ENCODE measurements at places on chromosomes 1 and 21.

DNA sequence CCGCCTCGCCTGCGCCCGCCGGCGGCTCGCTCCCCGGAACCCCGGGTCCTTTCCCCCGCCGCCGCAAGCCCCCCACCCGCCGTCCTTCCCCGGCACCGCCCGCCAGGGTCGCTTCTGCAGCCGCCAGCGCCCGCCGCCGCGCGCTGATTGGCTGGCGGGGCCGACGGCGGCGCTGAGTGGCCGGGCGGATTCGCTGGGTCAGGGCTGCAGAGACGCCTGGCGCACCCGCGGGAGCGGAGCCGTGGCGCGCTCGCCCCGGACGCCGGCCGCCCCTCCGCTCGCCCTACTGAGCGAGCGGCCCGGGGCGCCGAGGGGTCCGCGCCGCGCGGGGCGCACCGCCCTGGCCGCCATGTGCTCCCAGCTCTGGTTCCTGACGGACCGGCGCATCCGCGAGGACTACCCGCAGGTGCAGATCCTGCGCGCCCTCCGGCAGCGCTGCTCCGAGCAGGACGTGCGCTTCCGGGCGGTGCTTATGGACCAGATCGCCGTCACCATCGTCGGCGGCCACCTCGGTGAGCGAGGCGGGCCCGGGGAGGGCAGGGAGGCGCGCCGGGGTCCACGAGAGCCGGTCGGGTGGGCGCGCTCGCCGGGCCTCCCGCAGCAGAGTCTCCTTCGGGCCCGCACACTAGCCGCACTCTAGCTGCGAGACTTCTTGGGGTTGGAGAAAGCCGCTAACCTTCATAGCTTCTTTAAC lies at the start of gene RIMKLA:
TSS of gene RIMKLA (plus strand) at position 207 of the 694 bp plus-strand sequence. CDS start at position 350, 143 bp downstream.
- DNase-seq, result peak; percentile 27

- DNase-seq, result peak; percentile 21
Measured at GRCh38 chr1:183914276-183914675, 109.4 kb downstream of the RGL1 start.

DNA sequence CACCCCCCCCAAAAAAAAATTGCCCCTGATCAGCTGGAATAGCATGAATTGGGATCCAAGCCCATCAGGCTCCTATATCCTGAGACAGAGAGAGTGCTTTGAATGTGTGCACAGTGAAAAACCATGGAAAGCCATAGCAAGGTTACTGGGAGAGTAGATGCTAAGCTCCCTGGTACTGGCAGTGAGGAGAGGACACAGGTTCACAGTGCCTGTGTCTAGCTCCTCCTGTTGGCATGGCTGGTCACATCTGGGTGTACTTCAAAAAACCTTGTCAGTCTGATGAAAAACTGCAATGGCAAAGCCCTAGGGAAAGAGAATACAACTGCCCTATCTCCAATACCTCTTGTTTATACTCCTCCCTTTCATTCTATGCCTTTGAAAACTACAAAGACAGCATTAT lies 12.9 kb downstream of the COPA start:
- no peak for DNase-seq

DNA sequence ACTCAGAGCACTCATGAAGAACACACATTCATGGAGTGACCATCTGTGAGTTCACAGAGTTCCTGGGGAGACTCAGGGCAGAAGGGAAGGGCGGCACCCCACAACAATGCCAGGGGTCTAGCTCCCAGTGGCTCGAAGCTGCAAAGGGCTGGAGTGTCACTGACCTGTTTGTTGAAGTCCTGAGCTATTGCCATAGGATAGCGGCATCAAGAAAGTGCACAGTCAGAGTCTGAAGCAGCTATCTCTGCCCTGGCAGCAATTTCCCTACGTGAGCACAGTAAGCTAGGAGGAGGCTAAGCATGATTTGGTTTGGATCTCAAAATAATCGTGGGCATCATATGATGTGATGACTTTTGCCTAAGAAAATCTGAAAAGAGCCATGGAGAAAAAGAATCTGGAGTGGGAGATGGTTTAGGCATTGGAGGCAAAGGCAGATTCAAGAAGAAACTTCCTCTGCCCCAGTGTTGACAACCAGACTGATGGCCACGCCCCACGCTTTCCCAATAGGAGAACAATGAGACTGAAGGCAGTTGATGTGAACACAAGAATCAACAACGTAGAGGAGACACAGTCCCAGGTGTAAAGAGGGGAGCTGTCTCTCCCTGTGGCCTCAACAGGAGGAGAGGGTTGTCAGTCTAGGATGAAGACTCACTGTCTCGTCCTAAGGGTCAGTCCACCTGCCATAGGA lies 100.0 kb upstream of the SLC25A33 start:
- no peak for DNase-seq

- peak; percentile 68 for DNase-seq
Measured at GRCh38 chr1:55894521-55894920, 679.4 kb upstream of the USP24 start.

GRCh38 chr1:228889289-228889688 lies 154.0 kb downstream of the RHOU start:
- DNase-seq, result no peak

DNA sequence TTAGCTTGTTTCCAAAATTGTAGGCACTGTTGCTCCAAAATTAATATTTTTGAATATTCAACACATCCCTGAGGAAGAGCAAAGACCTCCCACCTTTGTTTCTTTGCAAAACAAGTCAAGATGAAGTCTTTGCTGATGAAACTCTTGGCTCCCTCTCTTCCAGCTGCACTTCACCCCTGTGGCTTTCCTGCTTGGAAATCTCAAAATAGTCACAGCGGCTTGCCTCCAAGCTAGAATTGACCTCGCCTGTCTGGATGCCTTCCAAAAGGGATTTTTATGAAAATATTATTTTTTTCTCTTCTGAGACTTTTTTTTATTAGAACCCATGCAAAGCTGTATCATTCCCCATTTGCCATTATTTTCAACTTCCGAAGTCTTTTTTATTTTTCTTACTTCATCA lies 71.1 kb upstream of the MROH9 start:
- DNase-seq, result peak; percentile 51

DNA sequence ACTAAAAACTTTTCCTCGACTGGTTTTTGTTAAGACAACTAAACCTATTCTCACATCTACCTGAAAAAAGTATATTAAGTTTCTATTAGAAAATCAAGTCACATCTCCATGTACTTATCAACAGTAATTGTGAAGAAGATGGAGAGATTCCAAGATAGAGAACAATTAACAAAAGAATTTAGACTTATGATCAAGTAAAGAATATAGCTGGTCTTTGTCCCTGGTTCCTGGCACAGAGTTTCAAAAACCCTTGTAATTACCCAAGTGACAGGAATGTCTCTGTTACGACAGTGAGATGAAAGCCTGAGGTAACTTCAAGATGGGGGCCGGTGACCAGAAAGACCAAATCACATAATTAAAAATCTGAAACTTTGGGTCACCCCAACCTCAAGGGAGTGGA lies 91.6 kb downstream of the ASH1L start:
- DNase-seq, result no peak

GRCh38 chr1:154747380-154747739 lies 122.7 kb downstream of the KCNN3 start:
- no peak for DNase-seq

- DNase-seq, result no peak
Measured at GRCh38 chr1:239831577-239832355, 259.9 kb upstream of the FMN2 start.

- peak; percentile 3 for DNase-seq
Measured at GRCh38 chr1:60699325-60699724, 383.0 kb upstream of the NFIA start.

GRCh38 chr1:100671601-100672000 lies 47.9 kb upstream of the VCAM1 start:
- DNase-seq, result peak; percentile 25

DNA sequence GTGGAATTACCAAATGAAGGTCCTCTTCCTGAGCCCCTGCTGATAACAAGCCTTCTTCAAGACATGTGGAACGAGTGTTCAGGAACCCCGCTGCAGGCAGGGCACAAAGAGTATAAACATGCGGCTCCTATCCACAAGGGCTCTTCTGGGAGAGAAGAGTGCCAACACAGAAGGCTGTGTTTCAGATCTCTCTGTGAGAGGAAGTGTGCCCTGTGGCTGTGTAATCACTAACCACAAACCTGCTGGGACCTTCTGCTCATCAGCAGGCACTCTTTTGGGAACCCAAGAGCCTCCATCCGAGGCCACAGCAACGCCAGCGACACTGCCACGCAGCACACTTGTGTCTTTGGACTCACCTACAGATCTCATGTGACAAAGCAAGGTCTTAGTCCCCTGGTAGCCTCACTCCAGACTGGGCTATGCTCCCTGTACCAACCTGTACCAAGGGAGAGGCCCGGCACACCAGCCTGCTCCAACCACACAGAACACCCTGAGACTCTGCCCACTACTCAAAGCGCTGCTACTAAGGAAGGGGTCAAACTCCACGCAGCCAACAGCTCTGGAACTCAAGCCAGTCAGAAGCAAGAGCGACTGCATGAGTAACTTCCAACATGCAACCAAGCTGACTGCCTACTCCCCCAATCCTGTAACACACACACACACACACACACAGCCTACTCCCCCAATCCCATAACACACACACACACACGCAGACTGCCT lies 7.8 kb downstream of the PTTG1IP start:
- DNase-seq, result no peak

- no peak for DNase-seq
Measured at GRCh38 chr1:10438677-10439163, 8.5 kb downstream of the CENPS start.

- no peak for DNase-seq
Measured at GRCh38 chr1:188244681-188245080, 1415.9 kb downstream of the PLA2G4A start.

DNA sequence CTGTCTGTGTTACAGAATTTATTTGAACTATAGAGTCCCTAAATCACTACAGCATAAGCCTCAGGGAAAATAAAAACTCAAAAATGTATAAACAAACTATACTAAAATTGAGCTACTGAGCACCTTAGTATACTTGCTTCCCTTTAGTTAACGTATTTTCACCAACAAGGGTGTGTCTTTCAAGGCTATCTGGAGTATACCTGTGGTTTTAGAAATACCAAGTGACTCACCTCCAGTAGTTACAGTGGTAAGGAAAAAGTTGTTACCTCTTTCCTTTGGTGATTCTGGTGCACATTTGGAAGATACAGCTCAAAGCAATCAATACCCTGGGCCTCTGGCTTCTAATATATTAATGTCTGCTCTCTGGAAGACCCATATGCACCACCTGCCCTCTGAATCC lies 68.0 kb upstream of the C1orf105 start:
- DNase-seq, result peak; percentile 43

- DNase-seq, result peak; percentile 86
Measured at GRCh38 chr1:29711582-29712283, 475.4 kb downstream of the PTPRU start.

DNA sequence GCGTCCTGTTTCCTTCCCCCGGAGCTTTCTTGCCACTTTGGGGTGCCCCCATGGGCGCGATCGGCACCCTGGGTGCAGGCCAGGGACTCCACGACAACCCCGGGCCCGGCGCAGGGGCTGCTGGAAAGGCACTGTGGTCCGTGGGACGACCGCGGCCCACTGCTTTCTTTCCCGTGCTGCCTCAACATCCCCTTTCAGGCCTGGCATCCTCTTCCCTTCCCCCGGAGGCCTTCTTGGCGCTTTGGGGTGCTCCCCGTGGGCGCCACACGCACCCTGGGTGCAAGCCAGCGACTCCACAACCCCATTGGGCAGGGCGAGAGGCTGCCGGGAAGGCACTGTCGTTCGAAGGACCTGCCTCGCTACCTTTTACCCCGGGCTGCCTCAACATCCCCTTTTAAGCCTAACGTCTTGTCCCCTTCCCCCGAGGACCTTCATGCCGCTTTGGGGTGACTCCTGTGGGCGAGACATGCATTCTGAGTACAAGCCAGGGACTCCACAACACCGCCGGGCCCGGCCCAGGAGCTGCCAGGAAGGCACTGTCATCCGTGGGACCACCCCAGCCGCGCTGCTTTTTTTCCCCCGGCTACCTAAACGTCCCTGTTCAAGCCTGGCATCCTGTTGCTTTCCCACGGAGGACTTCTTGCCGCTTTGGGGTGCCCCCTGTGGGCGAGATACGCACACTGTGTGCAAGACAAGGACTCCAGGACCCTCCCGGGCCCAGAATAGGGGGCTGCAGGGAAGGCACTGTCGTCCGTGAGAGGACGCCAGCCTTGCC lies 137.8 kb downstream of the LIPI start:
- DNase-seq, result no peak

DNA sequence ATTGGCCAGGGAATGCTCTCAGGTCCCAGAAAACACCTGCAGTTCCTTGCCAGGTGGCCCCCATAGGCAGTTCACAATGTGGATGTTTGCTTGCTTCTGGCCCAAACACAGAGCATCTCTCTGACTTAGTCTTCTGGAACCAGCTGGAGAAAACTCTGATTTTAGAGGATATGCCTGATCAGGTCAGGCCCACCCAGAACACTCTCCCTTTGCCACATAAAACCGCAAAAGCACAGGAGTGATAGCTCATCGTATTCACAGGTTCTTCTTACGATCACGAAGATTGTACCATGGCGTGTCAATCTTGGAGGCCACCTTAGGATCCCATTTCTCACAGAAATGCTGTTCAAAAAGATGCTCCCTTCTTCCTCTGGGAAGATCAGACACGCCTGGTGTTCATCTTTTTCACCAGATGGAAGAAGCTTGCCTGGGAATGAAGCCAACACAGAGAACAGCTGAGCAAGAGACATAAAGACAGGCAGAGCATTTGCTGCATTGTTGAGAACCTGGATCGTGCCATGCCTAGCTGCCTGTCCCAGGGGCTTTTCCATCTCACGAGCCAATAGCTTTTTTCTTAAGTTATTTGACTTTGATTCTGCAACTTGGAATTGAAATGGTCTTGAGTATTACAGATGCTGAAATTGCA lies 11.6 kb upstream of the CD247 start:
- DNase-seq, result no peak

- no peak for DNase-seq
Measured at GRCh38 chr1:161171191-161171590, 5.0 kb downstream of the PPOX start.

GRCh38 chr1:24317081-24317480 lies 2.1 kb upstream of the GRHL3 start:
- no peak for DNase-seq

DNA sequence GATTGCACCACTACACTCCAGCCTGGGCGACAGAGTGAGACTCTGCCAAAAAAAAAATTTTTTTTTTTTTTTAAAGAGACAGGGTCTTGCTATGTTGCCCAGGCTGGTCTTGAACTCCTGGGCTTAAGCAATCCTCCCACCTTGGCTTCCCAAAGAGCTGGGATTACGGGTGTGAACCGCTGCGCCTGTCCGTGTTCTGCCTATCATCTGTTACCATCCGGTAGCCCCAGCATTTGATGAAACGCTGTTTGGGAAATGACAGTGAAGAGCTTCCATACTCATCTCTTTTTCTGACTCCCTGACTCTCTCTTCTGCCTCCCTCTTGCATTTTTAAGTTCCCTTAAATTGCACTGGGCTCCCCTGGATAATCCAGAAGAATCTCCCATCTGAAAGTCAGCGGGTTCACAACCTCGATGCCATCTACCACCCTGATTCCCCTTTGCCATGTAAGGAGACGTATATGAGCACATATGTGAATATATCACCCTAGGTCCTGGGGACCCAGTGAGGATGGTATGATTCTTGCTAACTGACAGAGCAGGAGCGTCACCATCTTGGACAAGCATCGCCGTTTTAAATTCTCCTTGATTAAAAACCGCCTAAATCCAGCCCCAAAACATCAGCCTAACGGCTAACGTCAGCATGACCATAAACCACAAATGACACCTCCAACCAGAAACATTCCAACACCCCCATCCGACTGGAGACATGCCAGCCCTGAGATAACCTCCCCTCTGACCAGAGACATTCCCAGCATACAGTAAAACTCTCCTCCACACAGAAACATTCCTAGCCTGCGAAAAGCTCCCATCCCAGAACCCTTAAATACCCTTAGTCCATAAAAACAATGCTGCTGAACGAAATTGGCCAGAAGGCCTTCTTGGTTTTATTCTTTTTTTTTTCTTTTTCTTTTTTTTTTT lies 12.4 kb downstream of the TNFRSF8 start:
- peak; percentile 94 for DNase-seq
